ENCODE measurements at places on chromosomes 13 and 19.

GRCh38 chr19:1408300-1409203, 1.2 kb downstream of the DAZAP1 start:
- no peak for DNase-seq

DNA sequence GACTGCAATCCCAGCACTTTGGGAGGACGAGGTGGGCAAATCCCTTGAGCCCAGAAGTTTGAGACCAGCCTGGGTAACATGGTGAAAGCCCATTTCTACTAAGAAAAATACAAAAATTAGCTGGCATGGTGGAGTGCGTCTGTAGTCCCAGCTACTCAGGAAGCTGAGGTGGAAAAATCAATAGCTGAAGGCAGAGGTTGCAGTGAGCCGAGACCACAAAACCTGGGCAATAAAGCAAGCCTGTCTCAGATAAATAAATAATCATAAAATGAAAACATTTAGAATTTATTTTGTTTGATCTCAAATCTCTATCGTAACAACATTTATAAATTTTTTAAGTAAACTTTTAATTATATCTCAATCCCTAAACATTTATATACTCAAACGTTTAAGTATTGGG, 36.6 kb downstream of the USP12 start:
- DNase-seq, result no peak

DNA sequence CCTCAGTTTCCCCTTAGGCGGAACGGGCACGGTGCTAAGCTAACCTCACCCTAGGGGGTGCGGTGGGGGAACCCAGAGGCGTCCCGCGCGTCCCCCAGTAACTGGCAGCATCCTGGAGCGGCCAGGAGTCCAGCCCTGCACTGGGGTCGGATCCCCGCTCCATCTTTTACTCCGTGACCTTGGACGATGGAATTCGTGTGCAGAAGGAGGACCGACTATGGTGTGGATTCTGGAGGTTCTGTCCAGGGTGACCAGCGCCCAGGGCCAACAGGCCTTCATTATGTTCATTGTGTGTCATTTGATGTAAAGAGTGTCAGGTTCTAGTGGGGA, 630 bp downstream of the SPPL2B start:
- no peak for DNase-seq

- DNase-seq, result no peak
Observed at GRCh38 chr13:35787937-35788336, 311.4 kb upstream of the MAB21L1 start.

DNA sequence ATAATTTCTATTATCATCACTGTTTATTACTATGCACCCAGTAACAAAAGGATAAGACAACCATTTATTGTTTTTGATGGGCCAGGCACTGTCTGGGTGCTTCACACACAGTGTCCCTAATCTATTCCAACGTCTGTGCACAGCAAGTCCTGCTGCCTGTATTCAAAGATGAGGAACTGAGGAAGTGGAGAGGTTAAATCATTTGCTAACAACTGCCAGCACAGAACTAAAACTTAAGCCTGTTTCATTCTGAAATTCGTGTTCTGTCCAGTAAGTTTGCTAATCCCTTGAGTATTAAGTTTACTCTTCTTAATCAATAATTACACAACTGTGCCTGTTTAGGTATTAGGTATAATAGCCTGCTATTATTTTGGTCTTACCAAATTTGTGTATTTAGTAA, 41.9 kb downstream of the TEX26 start:
- no peak for DNase-seq

- DNase-seq, result no peak
Observed at GRCh38 chr19:4445963-4446703, 11.5 kb downstream of the UBXN6 start.

- no peak for DNase-seq
Observed at GRCh38 chr19:42697884-42698283, 42.4 kb downstream of the PSG3 start.

DNA sequence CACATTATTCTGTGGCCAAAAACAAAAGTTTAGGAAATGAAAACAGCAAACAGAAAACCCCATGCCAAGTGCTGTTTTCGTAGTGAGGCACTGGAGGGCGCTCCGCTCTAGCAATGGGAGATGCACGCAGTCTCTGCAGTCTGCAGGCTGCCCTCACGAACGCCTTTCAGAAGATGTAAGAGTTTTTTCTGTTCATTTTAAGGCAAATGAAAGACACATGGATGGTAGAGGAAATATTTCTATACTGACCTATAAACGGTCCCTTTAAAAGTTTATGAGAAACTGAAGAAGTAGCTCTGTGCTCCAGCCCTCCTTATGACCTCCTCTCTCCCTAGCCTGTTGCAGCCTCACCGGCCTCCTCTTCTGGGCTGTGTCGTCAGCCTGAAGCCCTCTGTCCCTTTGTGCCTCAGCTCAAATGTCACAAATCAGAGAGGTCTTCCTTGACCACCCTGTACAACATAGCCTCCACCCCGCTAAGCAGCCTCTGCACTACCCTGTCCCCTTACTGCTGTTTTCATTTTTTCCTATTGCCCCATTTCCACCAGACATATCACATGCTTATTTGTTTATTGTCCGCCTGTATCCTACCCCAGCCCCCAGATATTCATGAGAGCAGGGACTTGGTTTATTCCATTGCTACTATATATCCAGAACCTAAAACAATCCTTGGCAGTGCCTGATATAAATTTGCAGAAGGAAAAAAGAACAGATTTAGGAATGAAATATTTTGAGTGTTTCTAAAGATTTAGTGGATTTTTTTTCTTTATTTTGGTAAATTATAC, 116.4 kb downstream of the TM9SF2 start:
- DNase-seq, result no peak

DNA sequence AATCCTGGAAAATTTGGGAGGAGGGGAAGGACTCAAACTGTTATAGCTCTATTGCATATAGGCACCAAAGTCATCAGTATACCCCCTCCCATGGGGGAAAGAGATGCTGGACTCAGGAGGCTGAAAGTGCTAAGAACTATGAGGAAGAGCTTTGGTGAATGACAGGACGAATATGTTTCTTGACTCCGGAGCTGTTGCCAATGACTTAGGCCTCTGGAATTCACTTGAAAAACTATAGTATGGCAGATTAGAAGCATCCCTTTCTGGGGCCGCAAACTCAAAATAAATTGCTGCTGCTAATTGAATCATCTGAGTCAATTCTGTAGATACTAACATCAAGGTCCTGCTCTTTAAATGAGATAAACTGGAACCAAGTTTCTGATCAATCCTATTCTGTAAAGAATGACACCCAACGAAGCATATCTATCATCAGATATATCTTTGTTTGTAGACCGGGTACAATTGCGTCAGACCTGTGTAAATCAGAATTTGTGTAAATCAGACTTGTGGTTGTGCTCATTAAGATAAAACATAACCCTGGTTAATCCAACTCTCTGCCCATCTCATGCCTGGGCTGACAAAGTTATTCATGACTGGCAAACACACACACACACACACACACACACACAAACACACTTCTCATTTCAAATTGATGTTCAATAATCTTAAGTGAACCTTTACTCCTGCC, 1793.8 kb upstream of the PCDH20 start:
- no peak for DNase-seq

All from NCI-H187 (cell line).